ENCODE measurements at places on chromosomes 1 and 21.

DNA sequence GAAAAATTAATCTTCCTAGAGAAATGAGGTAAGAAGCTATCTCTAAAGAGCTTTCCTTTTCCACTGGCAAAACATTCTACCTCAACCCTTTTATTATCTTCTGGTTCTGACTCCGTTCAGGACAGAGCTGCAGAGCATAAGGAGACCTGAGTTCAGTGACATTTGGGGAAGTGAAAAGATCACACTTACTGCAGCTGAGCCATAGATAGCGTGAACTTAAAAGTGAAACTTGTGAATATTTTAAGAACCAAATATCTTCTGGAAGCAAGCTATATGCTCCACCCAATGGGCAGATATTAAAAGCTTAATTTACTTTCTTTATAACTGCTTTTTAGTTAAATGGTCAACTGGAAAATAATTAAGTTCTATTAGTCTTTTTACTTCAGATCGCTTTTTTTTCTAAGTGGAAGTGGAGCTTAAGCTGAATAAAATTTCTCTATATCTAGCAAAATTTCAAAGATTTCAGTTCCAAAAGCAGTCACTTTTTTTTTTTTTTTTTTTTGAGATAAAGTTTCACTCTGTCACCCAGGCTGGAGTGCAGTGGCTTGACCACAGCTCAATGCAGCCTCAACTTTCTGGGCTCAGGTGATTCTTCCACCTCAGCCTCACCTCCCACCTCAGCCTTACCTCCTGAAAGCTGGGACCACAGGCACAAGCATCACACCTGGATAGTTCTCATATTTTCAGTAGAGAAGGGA is 11.9 kb downstream of the PTPN22 start:
- DNase-seq = no peak

GRCh38 chr1:217524787-217525520 is 105.9 kb downstream of the GPATCH2 start:
- DNase-seq = no peak

- DNase-seq = no peak
Observed at GRCh38 chr21:41215856-41216408, 48.0 kb downstream of the BACE2 start.

DNA sequence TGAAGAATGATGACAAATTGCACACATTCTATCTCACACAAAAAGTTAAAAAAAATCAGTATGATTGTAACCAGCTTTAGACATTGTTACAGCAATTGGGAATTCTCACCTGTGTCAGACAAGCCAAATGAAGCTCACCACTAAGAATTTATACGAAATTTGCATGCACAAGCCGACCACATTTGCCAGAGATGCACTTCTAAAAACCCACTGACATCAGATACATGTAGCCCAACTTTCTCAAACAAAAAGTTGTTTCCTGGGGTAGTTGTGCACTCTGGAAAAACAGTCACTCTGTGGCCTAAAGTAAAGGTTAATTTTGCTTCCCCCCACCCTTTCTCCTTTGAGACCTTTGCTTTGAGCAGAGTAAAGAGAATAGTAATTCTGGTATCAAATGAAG is 67.9 kb upstream of the IL12RB2 start:
- DNase-seq = no peak

DNA sequence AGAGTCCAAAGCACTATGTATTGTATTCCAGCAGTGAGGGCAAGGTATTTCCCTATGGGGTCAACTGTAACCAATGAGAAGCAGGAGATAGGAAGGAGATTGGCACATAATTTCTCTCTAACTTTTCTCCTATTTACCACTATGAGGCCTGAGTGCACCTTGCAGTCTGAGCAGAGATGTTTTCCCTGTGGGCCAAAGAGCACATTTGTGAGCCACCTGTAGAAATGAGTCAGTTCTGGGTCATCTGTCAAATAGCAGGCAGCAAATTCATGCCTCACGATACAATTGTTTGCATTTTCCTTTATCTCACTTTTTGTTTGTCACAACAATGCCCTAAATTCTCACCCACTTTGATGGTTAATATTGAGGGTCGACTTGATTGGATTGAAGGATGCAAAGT is 547.2 kb upstream of the NCAM2 start:
- no peak for DNase-seq

DNA sequence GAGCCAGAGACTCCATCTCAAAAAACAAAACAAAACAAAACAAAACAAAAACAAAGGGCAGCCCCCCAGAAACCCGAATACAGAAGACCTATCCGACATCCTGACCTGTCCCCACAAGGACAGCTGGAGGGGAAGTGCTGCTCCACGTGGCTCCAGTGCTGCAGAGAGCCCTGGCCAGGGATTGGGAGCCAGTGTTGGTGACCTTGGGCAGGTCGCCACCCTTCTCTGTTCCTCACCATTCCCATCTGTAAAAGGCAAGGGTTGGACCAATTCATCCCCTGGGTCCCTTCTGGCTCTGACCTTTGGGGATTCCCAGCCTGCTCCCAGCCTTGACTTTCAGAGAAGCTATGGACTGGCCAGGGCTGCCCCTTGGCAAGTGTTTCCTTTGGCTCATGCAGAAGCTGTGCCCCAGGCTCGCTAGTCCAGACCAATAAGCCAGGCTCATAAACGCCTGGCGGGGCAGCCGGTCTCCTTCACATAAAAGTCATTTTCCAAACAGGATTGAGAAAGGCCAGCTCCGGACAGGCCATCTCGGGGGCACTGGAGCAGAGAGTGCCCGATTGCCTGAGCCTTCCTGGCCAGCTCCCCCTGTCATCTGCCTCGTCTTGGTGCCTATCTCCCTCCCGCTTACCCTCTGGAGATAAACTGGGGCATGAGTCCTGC is 20.0 kb upstream of the PADI1 start:
- DNase-seq = no peak

DNA sequence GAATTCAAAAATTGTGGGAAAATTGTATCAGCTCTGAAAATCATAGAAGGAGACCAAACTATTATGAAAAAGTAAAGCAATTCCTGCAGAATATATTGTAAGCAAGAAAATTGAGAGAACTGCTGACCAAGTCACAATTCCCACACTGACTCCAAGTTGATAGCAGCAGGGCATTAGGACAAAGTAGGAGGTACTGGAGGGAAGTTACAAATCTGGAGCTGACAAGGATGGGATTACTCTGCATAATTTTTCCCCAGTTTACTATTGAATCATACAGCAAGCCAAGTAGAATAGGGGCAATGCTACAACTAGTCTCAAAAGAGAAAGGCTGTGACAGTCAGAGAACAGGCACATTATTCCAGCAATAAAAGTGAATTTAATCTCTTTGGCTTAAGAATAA is 161.3 kb upstream of the USP25 start:
- no peak for DNase-seq

DNA sequence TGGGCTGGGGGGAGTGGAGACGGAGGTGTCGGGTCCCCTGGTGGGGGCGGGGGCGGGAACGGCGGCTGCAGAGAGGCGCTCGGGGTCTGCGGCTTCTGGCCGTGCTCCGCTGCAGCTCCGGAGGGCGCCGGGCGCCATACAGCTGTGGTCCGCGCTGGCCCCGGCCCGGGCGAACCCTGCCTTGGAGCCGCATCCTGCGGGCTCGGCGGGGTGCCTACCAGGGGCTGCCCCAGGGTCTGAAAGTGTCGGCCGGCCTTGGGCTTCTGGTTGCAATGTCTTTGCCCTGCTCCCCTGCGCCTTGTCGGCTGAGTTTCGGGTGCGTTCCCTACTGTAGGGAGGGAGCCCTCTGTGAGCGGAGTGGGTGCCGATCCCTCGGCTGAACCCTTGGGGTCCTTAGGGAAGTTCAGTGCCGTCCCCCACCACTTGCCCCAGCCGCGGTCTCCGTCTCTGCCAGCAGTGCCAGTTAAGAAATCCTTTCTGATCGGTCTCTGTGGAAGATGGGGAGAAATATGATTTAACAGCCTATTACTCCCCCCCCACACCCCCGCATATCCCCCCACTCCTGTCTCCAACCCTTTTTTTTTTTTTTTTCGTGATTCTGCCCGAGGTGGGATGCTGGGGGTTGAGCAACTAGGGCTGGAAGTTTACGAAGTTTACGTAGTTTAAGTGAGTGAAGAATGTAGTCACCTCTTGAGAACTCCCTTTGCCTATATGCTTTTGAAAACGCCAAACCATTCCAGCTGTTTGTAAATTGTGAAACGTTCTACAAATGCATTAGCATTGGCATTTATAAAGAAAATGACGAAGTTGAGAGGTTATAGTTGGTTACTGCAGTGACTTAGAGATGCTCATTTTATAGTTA is 588 bp downstream of the NEXN start:
- DNase-seq = no peak

DNA sequence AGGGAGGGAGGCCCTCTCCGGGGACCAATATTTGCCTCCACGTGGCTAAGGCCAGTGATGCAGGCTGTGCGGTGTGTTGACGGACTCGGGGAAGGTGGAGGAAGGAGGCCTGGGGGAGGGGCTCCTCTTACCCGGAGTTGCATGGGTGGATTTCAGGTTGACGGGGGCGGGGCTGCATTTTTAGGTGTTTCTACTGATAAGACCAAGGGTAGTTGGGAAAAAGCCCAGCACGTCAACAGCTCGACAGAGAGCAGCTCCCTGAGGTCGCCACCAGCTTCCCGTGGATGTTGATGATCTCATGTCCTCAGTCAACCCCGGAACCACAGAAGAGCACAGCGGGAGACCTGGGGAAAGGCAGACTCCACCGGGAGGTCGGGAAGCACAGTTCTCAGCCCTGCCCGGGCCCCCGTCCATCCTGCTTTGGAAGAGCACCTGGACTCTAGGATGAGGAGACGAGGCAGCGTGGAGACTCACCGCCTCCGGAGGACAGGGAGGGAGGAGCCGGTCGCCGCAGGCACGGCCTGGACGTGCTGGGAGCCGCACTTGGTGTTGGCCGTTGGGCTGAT is 32.9 kb upstream of the COL6A1 start:
- no peak for DNase-seq
